ENCODE measurements at places on chromosomes 5 and 9.

DNA sequence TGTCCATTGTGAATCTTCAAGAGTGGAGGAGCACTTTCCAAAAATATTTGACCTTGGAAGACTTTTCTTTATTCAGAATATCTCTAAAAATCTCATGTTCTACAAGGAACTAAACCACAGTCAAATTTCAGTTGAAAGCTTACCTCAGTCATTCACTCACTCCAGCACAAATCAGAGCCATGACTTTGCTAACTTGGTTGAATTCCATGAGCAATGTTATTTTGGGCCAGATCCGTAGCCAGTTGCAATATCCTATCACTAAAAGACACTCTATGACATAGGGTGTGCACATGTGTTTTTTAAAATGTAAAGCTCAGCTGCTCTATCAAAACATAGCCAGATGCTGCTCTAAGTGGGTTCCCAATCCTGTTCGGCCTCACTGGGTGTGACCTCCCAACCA is 156.1 kb upstream of the ANKRD55 start:
- no peak overlapping the region for H3K27ac ChIP-seq
- no peak overlapping the region for H3K4me3 ChIP-seq
- H3K36me3 ChIP-seq: no peaks in the 10 kb centered on the region
- DNase-seq: no peak
- no peaks in the 10 kb centered on the region for H3K4me1 ChIP-seq

DNA sequence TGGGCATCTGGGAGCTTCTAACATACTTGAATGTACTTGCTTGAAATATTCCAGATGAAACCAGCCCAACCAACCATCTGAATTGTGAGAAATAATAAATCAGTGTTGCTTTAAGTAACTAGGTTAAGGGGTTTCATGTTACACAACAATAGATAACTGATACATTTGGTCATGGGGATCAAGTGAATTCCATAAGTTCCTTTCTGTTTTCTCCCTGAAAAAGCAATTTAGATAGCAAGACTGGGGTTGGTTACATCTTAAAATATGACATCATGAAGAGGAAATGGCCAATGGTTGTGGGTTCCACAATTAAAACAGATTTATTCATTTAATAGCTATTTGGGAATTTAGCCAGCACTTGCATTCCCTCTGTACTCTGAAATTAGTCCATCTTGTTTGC is 559.7 kb downstream of the TLR4 start:
- no peaks in the 10 kb centered on the region for H3K4me1 ChIP-seq
- no peak overlapping the region for H3K27ac ChIP-seq
- no peak overlapping the region for H3K4me3 ChIP-seq
- no peaks in the 10 kb centered on the region for H3K27me3 ChIP-seq
- no peak for DNase-seq

GRCh38 chr5:72842816-72843215 is 26.4 kb downstream of the TNPO1 start:
- no peak overlapping the region for H3K4me3 ChIP-seq
- no peaks in the 10 kb centered on the region for H3K27me3 ChIP-seq
- H3K36me3 ChIP-seq: no peaks in the 10 kb centered on the region
- no peak for DNase-seq
- H3K4me1 ChIP-seq: peaks cover 4% of the 10 kb centered on the region

DNA sequence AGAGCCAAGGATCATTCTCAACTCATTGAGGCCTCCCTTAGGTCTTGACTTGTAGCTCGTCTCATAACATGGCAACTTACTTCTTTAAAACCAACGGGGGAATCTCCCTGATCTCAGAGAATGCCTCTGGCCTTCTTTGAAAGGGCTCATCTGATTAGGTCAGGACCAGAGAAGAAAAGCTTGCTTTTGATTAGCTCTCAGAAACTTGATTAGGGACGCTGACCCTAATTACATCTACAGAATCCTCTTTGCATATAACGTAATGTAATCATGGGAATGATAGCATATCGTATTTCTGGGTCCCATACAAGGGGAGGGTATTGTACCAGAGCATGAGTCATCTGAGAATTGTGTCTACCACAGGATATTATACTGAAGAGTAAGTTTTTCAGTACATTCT is 125.1 kb upstream of the SH3GL2 start:
- DNase-seq: no peak
- no peaks in the 10 kb centered on the region for H3K36me3 ChIP-seq
- H3K4me3 ChIP-seq: no peak overlapping the region
- no peak overlapping the region for H3K27ac ChIP-seq
- H3K4me1 ChIP-seq: no peaks in the 10 kb centered on the region
- H3K27me3 ChIP-seq: no peaks in the 10 kb centered on the region

- DNase-seq: no peak
- no peak overlapping the region for H3K27ac ChIP-seq
- no peaks in the 10 kb centered on the region for H3K27me3 ChIP-seq
- H3K4me3 ChIP-seq: no peak overlapping the region
Observed at GRCh38 chr9:101115102-101115501, 86.6 kb downstream of the PLPPR1 start.

DNA sequence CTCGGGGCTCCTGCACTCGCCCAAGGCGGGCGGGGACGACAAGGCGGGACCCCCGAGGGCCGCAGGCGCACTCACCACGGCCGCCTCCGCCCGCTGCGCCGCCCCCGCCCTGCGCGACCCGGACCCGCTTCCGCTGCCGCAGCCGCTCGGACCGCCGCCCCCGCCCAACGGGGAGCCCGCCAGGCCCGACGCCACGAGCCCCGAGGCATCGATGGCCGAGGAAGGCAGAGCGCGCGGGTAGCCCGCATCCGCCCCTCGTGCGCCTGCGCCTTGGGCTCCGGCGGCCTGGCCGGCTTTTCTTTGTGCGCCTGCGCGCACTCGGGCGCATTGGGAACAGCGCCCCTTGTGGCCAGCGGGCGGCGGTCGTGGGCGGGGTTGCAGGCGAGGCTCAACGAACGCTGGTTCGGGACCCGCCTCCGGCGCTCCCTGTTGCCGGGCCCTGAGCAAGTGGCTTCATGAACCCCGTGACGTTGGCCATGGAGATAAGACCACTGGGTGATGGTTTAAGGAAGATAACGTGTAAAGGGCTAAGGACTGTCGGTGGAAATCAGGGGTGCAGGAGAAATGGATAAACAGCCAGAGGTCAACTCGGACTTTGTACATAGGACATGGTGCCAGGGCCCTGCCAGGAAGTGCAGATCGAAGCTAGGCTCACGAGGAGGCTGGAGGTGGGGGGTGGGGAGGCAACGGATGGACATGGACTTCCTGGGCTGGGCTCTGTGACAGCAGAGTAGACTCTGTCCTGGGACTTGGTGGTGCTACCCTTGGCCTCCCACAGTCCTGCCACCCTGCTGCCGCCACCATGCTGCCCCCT is at the start of the genes C8G and FBXW5:
Gene C8G, plus strand, starts transcription at position 725 of the 814 bp plus-strand sequence. Its CDS starts 78 bp downstream, at position 803.
Gene FBXW5, minus strand, starts transcription at position 220 of the 814 bp plus-strand sequence. CDS start 655 bp downstream, outside the sequence.
- peaks cover 11% of the 10 kb centered on the region for H3K4me1 ChIP-seq
- H3K4me3 ChIP-seq: peak within 1 kb of the TSS; percentile 63
- no peaks in the 10 kb centered on the region for H3K27me3 ChIP-seq
- peaks cover 31% of the 10 kb centered on the region for H3K36me3 ChIP-seq
- peak within 1 kb of the TSS; percentile 48 for H3K27ac ChIP-seq
- DNase-seq: peak; percentile 96

GRCh38 chr5:159130871-159131270 is 31.2 kb upstream of the EBF1 start:
- no peak for DNase-seq
- H3K4me3 ChIP-seq: no peak overlapping the region
- H3K36me3 ChIP-seq: no peaks in the 10 kb centered on the region
- H3K27me3 ChIP-seq: no peaks in the 10 kb centered on the region
- H3K4me1 ChIP-seq: no peaks in the 10 kb centered on the region

- H3K36me3 ChIP-seq: no peaks in the 10 kb centered on the region
- H3K27me3 ChIP-seq: no peaks in the 10 kb centered on the region
- no peak overlapping the region for H3K4me3 ChIP-seq
- H3K27ac ChIP-seq: no peak overlapping the region
- no peak for DNase-seq
Observed at GRCh38 chr5:118544887-118545449, 443.4 kb downstream of the DTWD2 start.

DNA sequence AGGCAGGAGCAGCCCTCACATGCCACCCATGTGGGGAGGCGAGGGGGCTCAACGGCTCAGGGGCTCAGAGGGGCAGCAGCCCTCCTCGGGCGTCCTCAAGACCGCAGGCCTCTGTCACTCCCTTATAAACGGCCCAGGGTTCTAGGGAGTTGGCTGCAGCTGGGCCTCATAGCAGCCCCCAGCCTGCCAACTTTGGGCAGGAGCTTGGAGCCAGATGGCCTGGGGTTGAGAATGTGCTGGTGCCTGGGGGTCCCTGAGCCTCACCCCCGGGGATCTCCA is 51.0 kb upstream of the RNU6ATAC start:
- H3K27me3 ChIP-seq: no peaks in the 10 kb centered on the region
- no peaks in the 10 kb centered on the region for H3K36me3 ChIP-seq
- DNase-seq: no peak

DNA sequence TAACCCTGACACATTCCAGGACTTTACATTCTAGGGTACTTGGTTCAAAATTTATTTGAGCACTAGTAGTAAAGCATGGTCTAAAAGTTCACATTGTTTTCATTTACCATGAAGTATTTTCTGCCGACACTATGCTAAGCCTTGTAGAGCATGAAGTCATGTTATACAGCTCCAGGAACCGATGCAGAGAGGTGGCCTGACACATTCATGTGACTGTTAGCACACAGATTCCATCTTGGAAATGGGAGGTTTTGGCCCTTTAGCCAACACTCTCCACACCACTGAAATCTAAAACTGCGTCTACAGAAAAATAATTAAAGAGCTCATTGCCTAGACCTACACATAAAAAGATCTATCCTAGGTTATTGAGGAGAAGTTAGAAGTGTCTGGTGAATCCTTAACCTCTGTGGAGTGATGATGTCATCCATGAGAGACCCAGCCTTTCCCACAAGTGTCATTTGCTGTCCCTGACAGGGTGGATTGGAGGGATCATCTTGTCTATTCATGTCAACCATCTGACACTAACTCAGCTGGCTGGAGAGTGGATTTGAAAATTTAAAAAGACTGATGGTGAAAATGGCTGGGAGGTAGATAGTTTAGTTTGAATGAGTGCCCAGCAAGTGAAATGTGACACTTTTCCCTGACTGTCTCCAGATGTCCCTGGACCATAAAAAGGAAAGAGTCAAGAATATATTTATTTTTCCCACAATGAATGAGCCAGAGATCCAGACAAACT is 1.3 kb downstream of the RANBP3L start:
- H3K27ac ChIP-seq: no peak overlapping the region
- H3K27me3 ChIP-seq: no peaks in the 10 kb centered on the region
- H3K4me3 ChIP-seq: no peak overlapping the region
- no peaks in the 10 kb centered on the region for H3K4me1 ChIP-seq
- no peak for DNase-seq
- H3K36me3 ChIP-seq: no peaks in the 10 kb centered on the region

DNA sequence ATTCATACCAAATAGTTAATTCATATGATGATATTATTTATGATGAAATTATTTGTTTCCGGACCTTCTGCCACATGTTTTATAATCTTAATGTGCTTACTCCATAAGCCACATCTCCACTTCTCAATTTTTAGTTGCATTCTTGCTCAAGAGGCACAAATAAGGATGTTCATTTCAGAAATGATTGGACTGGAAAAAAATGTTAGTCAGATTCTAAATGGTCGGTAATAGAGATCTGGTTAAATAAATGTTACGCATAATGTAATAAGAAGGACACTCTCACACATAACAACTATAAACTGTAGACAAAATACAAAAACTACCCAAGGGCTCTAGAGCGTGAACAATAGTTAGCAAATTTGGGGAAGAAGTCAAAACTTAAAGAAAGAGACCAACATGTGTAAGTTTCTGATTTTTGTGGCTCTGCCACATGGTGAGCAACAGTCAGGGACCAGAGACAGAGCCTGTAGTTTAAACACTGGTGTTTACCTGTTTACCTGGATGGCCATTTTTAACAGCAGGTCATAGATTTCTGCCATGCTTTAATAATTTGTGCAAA is 554.3 kb upstream of the CLINT1 start:
- H3K4me3 ChIP-seq: no peak overlapping the region
- H3K36me3 ChIP-seq: no peaks in the 10 kb centered on the region
- no peak overlapping the region for H3K27ac ChIP-seq
- H3K4me1 ChIP-seq: peaks cover 22% of the 10 kb centered on the region
- no peaks in the 10 kb centered on the region for H3K27me3 ChIP-seq
- DNase-seq: peak; percentile 40

- H3K4me3 ChIP-seq: no peak overlapping the region
- H3K36me3 ChIP-seq: peaks cover 73% of the 10 kb centered on the region
- DNase-seq: no peak
- H3K4me1 ChIP-seq: no peaks in the 10 kb centered on the region
Observed at GRCh38 chr9:86298873-86299272, 16.5 kb upstream of the ISCA1 start.

DNA sequence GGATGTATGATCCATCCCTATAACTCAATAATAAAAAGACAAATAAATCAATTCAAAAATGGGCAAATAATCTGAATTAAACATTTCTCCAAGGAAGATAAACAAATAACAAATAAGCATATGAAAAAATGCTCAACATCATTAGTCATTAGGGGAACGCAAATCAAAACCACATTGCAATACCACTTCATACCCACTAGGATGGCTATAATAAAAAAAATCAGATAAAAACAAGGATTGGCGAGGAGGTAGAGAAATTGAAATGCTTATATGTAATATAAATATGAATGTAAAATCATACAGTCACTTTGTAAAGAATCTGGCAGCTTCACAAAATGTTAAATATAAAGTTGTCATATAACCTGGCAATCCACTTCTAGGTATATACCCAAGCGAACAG is 52.3 kb upstream of the TBCA start:
- DNase-seq: no peak
- H3K4me3 ChIP-seq: no peak overlapping the region
- H3K36me3 ChIP-seq: no peaks in the 10 kb centered on the region
- H3K27ac ChIP-seq: no peak overlapping the region

DNA sequence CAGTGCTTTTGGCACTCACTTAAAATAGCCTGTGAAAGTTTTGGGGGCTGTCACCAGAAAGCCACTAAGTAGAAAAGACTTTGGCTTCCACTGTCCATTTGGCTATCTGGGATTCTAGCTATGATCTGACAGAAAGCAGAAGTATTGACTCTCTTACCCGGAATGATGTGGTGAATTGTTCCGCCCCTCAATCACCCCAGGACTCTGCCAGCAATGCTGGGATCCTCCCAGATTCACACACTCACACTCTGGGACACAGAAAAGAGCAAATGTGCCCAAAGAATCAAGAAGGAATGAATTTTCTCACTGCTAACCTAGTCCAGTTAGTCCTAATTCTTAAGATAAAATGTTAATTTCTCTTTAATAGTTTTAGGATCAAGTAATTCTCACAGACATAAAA is 576.9 kb downstream of the BNC2 start:
- H3K4me1 ChIP-seq: no peaks in the 10 kb centered on the region
- H3K4me3 ChIP-seq: no peak overlapping the region
- H3K27me3 ChIP-seq: no peaks in the 10 kb centered on the region
- H3K36me3 ChIP-seq: no peaks in the 10 kb centered on the region
- H3K27ac ChIP-seq: no peak overlapping the region
- DNase-seq: no peak

DNA sequence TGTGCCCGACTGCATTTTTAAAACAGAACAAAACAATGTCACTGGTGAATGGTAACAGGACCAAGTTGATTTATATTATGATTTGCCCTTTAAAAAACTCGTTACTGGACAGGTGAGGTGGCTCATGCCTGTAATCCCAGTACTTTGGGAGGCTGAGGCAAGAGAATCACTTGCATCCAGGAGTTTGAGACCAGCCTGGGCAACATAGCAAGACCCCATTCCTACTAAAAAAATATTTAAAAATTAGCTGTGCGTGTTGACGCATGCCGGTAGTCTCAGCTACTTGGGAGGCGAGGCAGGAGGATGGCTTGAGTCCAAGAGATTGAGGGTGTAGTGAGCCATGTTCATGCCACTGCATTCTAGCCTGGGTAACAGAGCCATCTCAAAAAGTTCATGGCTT is 7.2 kb downstream of the UNC13B start:
- H3K4me3 ChIP-seq: no peak overlapping the region
- no peaks in the 10 kb centered on the region for H3K36me3 ChIP-seq
- H3K4me1 ChIP-seq: no peaks in the 10 kb centered on the region
- no peak for DNase-seq
- no peaks in the 10 kb centered on the region for H3K27me3 ChIP-seq
